ENCODE measurements at places on chromosomes 12 and 14.

- DNase-seq, result no peak
Measured at GRCh38 chr12:94167756-94168416, 19.5 kb downstream of the PLXNC1 start.

DNA sequence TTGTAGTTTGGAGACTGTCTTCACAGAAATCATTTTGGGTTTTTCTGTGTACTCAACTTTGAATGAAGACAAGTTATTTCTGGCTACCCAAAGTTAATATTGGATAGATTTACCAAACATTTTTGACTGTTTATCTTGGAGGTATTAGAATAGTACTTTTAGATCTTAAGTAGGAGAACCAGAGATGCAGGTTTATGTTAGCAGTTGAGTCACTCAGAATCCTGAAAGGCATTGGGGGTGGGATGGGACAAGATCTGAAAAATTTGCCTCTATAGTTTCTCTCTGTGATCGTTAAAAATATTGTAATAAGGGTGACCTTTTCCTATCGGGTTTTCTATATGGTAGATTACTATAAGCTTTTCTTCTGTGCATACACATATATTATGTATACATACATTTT lies 112.3 kb downstream of the TTC6 start:
- no peak for DNase-seq

- no peak for DNase-seq
Measured at GRCh38 chr12:49698619-49699545, 8.3 kb downstream of the FMNL3 start.

DNA sequence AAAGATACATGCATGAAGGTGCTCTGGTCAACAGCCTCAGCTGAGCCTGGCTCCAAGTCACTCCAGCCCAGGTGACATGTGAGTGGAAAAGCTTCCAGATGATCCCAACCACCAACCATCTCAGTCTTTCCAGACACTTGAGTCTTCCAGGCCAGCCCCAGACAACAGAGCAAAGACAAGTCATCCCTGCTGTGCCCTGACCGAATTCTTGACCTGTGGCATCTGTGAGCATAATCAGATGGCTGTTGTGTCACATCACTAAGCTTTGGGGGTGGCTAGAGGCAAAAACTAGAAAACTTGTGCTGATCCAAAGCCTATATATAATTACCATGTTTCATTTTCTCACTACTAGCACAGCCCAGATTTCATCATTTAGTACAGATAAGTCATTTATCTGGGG lies 50.8 kb upstream of the ISM2 start:
- DNase-seq, result no peak

GRCh38 chr14:73250781-73251500 lies 13.6 kb downstream of the PAPLN start:
- no peak for DNase-seq

- DNase-seq, result no peak
Measured at GRCh38 chr12:76685246-76685678, 78.7 kb upstream of the ZDHHC17 start.

- DNase-seq, result no peak
Measured at GRCh38 chr12:33006106-33006505, 109.5 kb upstream of the PKP2 start.

GRCh38 chr12:58247633-58248032 lies 306.3 kb downstream of the ATP23 start:
- DNase-seq, result no peak

DNA sequence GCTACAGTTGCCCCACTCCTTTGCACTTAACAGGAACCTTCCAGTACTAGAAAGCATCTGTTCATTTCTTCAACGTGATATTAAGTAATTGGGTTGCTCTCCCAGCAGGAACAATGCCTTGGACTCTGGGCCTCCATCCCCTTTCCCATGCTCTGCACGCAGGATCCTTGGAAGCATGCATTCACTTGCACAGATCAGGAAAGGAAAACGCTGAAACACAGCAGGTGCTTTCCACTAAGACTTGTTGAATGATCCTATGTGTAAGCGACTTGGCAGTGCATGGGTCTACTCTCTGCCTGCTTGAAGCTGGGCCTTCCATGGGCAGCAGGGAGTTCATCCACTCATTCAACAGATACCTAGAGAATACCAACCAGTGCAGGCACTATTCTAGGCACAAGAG lies 2.3 kb downstream of the LTBP2 start:
- DNase-seq, result no peak

GRCh38 chr12:13503094-13503835 lies 306.7 kb downstream of the EMP1 start:
- no peak for DNase-seq

DNA sequence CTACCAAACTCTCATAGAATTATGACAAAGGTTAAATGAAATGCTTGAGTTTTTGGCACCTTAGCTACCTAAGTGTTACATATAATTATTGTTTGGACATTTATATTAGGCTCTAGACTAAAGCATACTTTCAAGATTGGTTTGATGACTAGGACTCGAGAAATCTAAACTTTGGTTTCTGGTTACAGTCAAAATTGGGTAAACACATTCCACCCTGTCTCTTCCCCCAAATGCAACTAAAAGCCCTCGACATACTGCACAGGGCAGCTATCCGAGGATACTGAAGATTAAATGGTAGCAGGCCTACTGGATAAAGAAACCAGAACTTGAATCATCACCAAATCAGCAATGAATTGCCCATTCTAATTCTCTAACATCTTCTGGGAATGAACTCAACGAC lies 369.1 kb downstream of the PRKD1 start:
- DNase-seq, result no peak

DNA sequence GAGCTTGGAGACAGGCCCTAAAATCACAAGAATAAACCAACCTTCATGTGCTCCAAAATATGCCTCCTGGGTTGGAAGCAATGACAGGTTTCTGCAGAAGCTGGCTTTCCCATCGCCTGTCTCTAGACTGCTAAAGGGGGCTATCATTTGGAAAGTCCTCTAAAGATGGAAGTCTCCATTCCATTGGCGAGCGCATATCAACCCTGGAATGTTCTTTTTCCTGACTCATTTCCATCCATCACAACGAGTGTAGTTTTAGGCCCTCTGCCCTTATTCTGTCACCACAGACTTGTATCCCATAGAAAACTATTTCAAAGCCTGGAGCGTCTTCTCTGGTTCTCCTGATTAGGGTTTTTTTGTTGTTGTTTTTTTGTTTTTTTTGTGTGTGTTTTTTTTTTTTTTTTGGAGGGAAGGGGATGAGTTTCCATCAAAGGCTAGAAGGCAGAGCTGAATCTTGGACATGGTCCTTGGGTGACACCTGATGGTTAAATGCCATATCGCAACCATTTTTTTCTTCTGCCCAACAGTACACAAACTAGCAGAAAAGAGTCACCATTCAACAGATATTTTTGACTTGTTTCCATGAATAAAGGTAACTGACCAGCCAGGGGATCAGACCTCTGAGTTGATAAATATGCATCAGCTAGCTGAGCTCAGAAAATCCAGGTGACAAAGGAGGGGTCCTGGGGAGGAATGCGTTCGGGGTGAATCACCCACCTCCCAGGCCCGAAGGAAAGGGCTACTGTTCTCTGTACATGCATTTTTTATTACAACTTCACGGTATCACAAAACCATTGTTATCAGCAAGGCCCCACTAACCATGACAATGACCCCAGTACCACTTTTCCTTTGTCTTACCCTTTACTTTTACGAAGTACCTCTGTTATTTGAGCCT lies 40.5 kb downstream of the KCNA5 start:
- DNase-seq, result no peak

- no peak for DNase-seq
Measured at GRCh38 chr12:110310763-110311162, 29.7 kb downstream of the ATP2A2 start.

DNA sequence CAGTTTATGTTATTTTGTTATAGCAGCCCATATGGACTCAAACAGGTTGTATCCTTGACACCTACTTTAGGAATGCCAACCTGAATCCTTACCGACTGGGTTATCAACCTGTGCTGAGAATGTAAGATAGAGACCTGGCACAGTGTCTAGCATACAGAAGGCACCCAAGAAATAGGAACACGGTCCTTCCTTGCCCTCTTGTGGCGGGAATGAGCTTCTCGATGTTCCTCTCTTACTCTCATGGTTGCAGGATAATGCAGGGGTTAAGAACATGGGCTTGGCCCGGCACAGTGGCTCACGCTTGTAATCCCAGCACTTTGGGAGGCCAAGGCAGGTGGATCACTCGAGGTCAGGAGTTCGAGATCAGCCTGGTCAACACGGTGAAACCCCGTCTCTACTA lies 6.5 kb downstream of the C12orf43 start:
- no peak for DNase-seq

GRCh38 chr12:13504736-13505135 lies 308.2 kb downstream of the EMP1 start:
- DNase-seq, result no peak

DNA sequence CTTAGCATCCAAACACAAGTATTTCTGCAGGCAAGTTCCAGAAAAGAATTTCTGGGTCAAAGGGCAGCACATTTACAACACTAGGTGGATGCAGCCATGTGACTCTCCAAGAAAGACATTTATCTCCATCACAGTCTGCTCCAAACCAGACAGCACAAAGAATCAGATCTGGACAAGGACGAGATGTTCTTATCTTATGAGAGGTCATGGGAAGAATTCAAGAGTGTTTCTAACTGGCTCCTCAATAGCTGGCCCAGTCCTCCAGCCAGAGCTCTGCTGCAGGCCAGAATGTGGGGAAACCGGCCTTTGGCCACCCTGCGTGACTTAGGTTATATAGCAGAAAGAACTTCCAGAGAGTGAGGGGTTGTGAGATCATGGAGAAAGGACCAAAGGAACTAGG lies 17.4 kb downstream of the TMEM119 start:
- no peak for DNase-seq

- DNase-seq, result no peak
Measured at GRCh38 chr12:95182868-95183415, 34.3 kb downstream of the FGD6 start.

GRCh38 chr12:53299101-53299453 lies 418 bp upstream of the MYG1 start:
- no peak for DNase-seq

- DNase-seq, result no peak
Measured at GRCh38 chr14:95471016-95471415, 45.4 kb downstream of the SYNE3 start.

GRCh38 chr12:21786041-21786531 lies 11.6 kb upstream of the KCNJ8 start:
- no peak for DNase-seq

DNA sequence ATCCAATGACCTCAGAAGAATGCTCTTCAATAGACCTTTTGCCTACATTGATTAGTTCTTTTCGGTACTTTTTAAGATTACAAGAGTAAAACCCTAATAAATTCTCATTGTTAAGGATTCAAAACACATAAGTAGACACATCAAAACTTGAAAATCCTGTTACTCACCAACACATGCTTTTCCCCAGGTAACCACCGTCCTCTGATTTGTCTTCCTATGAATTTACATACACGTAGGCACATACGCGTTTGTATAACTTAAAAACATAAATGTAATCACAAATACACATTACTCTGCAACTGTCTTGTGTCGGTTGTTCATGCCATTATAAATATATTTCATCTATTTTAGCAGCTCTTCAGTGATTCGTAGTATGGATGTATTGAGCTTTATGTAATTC lies 910 bp upstream of the WASHC4 start:
- no peak for DNase-seq

DNA sequence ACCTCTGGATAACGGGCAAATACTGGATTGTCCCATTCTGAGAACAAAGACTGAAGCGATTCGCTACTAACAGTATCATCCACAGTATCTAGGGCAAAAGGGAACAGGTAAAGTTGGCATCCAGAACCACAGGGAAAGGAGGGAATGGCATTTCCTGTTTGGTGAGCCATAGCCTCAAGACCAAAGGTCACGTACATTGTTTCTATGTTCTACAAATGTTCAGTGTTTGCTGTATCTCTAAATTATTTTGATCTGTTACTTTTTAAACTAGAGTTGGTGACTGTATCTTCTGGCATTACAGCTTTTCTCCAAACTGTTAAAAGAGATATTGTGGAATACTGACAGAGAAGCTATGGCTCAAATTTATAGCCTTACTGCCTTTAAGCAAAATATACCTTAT lies 9.7 kb downstream of the MLH3 start:
- no peak for DNase-seq

DNA sequence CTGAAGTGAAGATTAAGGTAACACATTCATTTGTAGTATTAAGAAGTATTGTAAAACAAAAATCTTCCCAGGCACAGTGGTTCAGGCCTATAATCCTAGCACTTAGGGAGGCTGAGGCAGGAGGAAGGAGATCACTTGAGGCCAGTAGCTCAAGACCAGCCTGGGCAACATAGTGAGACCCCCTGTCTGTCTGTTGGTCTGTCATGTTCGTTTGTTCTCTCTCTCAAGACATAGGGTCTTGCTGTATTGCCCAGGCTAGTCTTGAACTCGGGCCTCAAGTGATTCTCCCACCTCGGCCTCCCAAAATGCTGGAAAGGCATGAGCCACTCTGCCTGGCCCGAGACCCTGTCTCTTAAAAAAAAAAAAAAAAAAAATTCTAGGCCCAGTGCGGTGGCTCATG lies 6.7 kb downstream of the TULP3 start:
- DNase-seq, result no peak

- no peak for DNase-seq
Measured at GRCh38 chr14:21264025-21264801, 5.0 kb downstream of the HNRNPC start.

DNA sequence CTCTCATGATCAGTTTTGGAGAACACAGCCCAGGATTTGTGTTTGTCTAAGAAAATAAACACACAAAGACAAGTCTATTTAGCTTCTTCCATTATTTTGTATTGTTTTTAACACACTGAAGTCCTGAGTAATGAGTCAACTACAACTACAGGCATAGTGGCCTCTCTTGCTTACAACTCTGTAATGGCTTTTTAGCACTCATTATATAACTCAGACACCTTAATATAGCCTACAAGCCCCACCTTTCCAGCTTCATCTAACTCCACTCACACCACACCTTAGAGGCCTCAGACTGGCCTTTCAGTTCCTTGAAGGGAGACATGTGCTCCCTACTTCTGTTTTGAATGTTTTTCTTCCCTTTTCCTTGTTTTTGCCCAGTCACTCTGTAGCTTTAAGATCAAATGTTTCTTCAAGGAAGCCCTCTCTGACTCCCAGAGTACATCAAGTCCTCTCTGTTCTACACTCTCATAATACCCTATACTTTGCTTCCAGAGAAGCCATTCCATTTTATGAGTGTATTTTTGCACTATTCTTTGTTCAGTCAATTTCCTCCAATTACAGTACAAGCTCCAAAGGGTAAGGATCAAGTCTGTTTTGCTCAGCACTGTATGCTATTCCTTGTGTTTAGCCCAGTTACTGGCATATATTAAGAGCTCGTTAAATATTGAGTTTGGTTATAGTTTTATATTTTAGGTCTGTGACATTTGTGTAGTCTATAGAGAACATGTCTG lies 233.6 kb upstream of the ARHGAP5 start:
- no peak for DNase-seq

- DNase-seq, result no peak
Measured at GRCh38 chr12:85296362-85296761, 16.3 kb downstream of the ALX1 start.

GRCh38 chr14:74326369-74327152 lies 21.7 kb upstream of the VRTN start:
- no peak for DNase-seq

- no peak for DNase-seq
Measured at GRCh38 chr12:108457734-108458361, 57.2 kb upstream of the FICD start.
